ENCODE measurements at places on chromosomes 4 and X. TPM values are rescaled to one million over a fixed set of nuclear protein-coding genes. Genes with fewer than 3 reads are reported as not detected.

Gene ZNF141
- 13.8 TPM for total RNA-seq

GRCh38 chrX:111349101-111349500 lies 62.9 kb downstream of the DCX start:
- no peak for DNase-seq

- DNase-seq = no peak
Observed at GRCh38 chrX:130296743-130297142, 28.0 kb upstream of the ZNF280C start.

Gene TLR3
- total RNA-seq = 17.5 TPM

GRCh38 chr4:100208459-100208858 lies 18.2 kb upstream of the DDIT4L start:
- peak; percentile 67 for DNase-seq

Gene GAGE1
- not detected for total RNA-seq

- no peak for DNase-seq
Observed at GRCh38 chr4:78691971-78692821, 84.0 kb upstream of the BMP2K start.

DNA sequence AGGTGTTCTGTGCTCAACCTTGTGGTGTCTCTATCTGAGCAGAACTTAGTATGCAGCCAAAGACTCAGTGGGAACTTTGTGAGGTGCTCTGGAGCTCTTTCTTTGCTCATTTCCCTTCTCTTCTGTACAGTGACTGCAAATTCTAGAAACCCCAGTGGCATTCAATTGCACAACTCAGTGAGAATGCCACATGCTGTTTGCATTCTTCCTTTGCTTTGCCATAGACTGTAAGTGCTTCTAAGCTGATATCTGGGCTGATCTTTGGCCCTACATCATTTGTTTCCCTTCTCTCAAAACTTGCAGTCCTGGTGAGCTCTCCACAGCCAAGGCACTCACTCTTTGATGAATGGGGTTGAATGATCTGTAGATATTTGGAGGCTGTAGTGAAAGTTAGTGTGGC lies 7.0 kb downstream of the PNMA3 start:
- no peak for DNase-seq

DNA sequence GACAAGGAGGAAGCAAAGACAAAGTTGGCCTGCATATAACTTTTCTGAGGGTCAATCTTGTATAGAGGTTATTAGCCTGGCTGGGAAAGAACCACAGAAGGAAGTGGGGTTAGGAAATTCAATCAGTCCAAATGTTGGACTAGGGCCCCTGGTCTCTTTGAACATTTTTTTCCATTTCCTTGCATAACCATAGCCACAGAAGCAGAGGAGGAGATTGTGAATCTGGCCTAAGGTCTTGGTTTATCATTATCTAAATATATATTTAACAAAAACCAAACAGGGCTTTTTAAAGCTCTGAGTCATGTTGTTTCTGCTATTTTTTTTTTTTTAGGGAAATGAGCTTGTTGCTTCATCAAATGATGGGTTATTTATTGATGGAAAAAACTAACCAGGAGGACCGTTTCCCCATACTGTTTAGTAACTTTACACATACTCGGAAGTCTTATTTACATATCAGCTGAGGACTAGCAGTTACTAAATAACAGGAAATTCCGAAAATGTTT lies 97.7 kb upstream of the ACSL4 start:
- DNase-seq = peak; percentile 97

GRCh38 chrX:100645106-100645505 lies 1.1 kb downstream of the SRPX2 start:
- peak; percentile 65 for DNase-seq

DNA sequence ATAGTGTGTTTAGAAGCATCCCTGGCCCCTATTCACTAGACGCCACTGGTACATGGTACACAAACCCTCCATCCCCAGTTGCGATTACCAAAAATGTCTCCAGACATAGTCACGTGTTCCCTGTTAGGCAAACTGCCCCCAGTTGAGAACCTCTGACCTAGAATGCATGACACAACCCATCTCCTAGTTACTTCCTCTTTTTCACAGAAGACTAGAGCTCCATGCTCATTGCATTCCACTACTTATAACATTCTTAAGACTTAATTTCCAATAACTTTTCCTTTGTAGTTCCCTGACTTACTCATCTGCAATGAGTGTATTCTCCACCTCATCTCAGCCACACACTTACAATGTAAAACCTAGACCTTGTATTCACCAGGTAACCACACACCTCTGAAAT lies 68.6 kb downstream of the PRSS12 start:
- no peak for DNase-seq

Gene NKX3-2
- not detected for total RNA-seq
